ENCODE measurements at places on chromosomes 12 and 14.

DNA sequence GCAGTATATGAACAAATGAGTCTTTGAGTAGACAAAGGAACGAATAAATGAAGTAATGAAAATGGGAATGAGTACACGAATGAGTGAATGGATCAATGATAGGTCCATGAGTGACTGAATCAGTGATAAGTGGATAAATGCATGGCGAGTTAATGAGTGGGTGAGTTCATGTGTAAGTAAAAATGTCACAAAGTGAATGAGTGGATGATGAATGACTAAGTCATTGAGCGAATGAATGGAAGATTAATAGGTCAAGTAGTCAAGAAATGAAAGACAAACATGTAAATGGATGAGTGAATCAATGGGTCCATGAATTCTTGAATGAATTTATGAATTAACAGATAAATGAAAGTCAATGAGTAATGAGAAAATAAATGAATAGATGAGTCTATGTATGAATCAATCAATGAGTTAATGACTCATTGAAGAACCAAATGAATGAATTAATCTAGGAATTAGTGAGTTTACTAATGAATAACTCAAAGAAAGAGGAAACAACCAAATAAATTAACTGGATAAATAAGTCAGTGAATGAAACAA is 97.3 kb upstream of the RTL1 start:
- no peak for DNase-seq

DNA sequence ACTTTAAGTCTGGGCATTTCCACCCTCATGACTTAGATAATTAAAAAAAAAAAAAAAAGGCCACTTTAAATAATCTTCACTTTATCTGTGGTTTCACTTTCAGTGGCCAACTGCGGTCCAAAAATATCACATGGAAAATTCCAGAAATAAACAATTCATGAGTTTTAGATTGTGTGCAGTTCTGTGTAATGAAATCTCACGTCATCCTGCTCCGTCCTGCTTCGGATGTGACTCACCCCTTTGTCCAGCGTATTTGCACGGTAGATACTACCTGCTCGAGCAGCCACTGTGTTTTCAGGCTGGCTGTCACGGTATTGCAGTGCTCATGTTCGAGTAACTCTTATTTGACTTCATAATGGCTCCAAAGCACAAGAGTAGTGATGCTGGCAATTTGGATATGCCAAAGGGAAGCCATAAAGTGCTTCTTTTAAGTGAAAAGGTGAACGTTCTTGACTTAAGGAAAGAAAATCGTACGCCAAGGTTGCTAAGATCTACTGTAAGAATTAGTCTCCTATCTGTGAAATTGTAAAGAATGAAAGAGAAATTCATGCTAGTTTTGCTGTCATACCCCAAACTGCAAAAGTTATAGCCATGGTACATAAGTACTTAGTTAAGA is 2.4 kb downstream of the E2F7 start:
- DNase-seq: peak; percentile 63

DNA sequence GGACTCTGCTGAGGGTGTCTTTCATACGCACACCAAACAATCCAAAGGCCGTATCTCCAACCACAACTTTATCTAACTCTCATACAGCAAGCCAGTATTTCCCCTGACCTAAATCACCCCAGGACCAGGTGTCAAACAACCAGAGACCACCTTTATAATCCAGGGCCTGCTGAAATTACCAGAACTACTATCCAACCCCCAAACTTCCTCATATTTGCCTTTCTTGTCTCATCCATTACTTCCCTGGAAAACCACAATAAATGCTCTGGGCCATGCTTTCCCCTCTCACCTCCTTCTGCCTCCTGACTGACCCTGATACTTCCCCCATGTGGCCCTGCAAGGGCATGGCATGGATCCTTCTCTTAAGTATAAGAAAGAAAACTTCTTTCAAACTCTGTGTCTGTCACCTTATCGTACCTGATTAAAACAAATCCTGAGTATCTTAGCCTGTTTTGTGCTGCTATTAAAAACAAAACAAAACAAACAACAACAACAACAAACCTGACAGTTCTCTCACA is 44.7 kb upstream of the CRACR2A start:
- DNase-seq: no peak

- DNase-seq: no peak
Observed at GRCh38 chr14:58697266-58697929, 59.6 kb downstream of the DACT1 start.

- DNase-seq: no peak
Observed at GRCh38 chr14:69118305-69118704, 34.6 kb downstream of the DCAF5 start.

DNA sequence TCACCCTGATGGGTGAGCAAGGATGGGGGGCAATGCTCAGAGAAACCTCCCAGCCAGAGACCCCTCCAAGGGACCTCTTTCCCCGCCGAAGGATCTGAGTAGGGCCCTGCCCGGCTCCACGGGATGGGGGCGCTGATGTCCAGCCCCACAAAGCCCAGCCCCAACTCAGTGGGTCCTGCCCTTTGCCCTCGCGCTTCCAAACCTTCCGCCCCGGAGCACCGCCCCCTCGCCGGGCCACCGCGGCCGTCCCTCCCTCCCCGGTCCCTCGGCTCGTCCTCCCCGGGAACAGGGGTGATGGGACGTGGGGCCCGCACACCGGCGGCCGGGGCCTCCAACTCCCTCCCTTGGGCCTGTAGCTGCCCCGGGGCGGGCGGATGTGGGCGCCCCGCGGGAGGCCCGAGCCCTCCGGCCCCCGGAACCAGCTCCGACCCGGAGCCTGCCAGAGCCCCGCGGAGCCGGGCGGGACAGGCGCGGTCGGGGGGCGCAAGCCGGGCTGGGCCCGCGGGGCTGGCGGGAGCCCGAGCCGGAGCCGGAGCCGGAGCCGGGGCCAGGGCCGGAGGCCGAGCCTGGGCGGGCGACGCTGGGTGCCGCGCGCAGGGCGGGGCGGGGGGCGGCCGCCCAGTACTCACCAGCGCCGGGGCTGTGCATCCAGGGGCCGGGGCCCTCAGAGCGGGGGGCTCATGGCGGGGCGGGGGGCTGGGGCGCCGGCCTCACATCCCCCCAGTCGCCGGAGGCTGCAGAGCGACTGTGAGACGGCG is 386 bp downstream of the HDAC7 start:
- DNase-seq: peak; percentile 38

GRCh38 chr12:47734725-47735480 is 9.6 kb upstream of the ENDOU start:
- DNase-seq: no peak

DNA sequence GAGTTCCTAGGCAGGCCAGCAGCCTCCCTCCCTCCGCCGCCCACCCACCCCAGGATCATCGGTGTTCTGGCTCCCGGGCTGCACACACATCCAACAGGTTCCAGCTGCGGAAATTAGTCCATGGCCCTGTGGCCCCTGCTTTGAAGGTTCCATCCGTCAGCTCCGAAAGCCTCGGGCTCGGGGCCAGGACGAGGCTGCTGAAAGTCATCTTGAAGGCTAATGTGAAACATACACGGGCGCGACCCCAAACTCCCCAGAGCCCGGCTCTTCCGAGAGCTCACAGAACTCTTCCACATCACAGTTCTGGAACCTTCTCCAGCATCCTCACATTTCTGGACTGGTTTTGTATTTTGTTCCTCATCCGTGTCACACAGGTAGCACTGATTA is 19.8 kb downstream of the KDM2B start:
- DNase-seq: no peak

- no peak for DNase-seq
Observed at GRCh38 chr12:108052260-108052659, 76.8 kb upstream of the WSCD2 start.

DNA sequence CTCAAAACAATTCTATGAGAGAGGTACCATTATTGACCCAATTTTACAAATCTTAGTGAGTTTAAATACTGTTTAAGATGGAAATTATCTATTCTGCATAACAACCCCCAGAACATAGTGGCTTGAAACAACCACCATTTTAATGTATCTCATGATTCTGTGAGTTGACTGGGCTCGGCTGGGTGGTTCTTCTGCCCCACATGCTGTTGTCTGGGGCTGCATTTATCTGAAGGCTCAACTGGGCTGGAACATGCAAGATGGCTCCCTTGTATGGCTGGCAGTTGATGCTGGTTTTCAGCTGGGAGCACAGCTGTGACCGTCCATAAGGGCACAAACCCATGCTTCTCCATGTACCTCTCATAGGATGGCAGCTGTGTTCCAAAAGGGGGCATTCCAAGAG is 82.2 kb downstream of the DRAM1 start:
- DNase-seq: no peak

GRCh38 chr12:74394647-74395046 is 143.0 kb upstream of the ATXN7L3B start:
- no peak for DNase-seq

DNA sequence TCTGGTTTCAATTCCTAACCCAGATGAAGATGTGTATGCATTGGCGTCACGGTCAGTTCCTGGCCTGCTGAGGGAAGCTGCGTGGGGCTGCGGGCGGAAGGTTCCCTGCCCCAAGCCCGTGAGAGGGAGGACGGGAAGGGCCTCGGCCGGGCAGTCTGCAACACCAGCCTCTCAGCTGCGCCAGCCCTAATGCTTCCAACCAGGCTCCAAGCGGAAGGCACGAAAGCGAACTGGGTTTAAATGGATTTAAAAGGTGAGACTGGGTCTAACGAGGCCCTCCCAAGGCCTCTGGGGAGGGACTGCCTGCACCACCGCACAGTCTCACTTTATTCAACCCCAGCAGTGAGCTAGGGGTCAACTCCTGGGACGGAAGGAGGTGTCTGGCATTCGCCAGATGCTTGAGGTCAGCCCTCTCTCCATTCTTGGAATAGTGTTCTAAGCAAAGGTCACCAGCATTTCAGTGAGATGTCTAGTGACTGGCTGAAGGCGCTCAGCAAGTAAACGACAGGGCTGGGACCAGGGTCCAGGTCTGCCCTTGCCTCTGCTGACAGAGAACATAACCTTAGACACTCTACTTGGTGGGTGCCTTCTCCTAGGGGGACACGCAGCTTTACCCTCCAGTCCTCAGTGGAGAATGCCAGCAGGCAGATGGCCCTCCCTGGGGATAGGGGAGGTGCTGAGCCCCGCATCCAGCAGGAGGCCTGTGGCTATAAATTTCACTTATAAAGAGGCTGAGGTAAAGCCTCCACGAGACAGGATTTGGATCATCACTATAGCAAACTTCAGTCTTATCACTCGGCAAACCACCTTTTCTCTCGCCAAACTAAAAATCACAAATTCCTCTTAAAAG is 92.2 kb downstream of the PIWIL1 start:
- DNase-seq: no peak

GRCh38 chr12:52416795-52417194 is 10.7 kb upstream of the KRT82 start:
- no peak for DNase-seq

- no peak for DNase-seq
Observed at GRCh38 chr14:84584511-84584910, 945.4 kb upstream of the FLRT2 start.

DNA sequence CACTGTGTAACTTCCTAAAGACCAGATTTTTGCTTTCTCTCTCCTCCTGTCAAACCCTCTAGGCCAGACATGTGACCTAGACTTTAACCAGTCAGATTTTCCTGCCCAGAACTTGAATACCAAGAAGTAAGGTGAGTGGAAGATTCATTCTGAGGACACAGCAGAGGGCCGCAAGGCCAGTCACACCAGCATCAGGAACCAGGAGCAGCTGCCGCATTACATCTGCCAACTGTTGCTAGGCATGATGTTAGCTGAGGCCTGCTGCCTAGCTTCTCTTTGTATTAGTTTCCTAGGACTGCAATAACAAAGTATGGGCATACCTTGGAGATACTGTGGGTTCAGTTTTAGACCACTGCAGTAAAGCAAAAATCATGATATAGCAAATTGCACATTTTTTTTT is 101.9 kb upstream of the BMP4 start:
- DNase-seq: no peak

GRCh38 chr12:124597041-124597440 is 29.6 kb upstream of the NCOR2 start:
- no peak for DNase-seq

DNA sequence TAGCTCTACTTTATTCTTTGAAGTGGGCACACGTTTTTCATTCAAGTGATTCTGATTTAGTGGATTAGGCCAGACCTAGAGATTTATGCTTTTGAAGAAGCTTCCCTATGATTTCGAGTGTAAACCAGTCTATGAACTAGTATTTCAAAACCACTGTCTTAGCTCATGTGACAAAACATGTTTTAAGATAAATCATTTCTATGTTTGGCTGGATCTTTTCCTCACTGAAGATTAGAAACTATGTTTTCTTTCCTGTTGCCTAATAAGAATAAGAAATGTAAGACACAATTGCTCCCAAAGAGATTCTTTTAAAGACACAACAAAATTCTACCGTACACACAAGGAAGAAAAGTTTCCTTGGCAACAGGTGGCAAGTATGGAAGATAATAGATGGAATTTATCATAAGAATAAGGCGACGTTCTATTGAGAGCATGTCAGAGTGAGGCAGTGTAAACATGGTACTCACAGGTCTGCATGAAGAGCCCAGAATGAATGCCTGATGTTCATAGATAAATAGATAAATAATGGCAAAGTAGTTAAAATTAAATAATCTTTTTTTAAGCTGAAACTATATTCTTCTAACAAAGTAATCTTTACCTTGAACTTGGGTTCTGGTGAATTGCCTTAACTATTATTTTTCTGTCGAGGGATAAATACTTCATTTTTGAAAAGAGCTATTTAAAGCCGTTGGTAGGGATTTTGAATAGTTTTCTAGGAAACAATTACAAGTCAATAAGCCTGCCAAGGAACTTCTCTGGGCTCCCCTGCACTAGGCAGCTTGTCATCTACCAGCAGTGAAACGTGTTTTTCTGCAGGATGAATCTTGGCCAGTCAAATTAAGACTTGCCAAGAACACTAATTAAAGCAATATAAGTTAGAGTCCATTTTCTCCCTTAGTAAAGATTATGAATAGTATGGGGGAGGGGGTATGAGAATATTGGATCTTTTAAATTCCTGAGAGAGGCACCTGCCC is 34.1 kb upstream of the C12orf75 start:
- DNase-seq: no peak

GRCh38 chr12:69433653-69434052 is 36.5 kb upstream of the FRS2 start:
- DNase-seq: no peak

DNA sequence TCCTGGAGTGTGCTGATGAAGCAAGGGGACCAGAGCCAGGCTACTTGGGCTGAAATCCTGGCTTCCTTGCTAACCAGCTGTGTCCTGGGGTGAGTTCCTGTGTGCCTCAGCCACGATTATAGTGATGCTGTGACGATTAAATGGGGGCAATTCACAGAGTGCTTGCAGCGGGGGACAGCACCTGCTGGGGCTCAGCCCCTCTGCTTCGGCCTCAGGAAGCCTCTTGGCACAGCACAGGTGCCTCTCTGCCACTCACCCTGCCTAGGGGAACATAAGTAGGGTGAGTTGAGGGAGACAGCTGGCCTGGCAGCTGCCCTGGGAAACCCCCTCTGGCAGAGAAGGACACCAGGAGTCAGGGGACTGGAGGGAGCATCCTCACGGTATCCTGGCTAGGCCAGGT is 9.4 kb downstream of the KRT80 start:
- DNase-seq: no peak

GRCh38 chr12:96652870-96653269 is 163.5 kb downstream of the CFAP54 start:
- no peak for DNase-seq

DNA sequence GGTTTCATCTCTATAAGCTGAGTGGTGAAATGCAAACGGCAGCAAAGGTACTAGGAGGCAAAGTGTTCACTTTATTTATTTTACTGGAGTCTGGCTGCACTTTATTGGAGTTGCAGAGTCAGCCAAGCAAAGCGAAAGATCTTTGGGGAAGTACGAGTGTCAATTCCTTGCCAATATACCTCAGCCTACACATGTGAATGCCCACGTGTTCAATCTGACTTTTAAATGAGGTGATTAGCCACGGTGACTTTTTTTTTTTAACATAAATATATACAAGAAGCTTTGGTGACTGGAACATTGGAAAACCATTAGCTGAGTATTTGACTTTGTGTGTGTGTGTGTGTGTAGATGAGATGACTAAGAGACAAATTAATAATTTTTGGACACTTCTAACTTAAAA is 178.8 kb downstream of the NTS start:
- no peak for DNase-seq

Data from SW480 (cell line).